Activated CD4-positive, alpha-beta T cell treated with anti-CD3 and anti-CD28 coated beads for 24 hours (primary cell): ENCODE measurements at places on chromosomes 6 and 20.

DNA sequence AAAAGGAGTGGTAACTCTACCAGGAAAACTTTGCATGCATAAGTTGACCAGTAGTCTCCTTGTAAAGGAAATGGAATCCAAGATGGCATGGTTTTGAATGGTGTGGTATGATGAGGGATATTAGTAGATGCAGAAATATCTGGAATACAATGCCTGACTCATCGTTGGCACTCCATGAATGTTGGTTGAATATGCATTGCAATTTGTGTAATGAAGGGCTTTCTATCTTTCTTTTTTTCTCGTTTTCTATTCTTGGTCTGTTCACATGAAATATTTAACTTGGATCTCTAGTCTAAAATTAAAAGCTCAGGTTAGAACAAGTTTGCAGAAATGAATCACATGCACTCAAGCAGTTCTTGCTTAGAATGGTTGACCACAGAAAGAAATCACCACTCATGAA, 277.3 kb upstream of the PRND start:
- DNase-seq, result no peak

- DNase-seq, result no peak
Measured at GRCh38 chr6:91240878-91241603, 654.2 kb upstream of the MAP3K7 start.

- DNase-seq, result no peak
Measured at GRCh38 chr6:139881728-139882211, 507.3 kb upstream of the CITED2 start.

DNA sequence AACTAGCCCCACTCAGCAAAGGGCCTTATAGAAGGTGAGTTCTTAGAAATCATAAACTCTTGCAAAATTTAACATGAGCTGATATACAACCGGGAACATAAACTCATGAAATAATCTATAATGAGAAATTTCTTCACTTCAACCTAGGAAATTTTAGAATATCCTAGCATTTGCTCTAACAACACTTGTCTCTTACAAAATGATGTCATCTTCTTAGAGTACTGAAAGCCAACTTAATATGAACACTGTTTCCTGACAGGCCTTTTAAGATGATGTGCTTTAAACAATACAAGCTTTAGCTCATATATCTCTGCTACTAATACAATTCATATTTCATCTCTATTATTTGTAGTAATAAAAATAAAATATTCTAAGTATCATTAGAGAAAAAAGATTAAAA, 932 bp downstream of the PACRG start:
- DNase-seq, result no peak

GRCh38 chr6:165249808-165250207, 59.6 kb downstream of the C6orf118 start:
- no peak for DNase-seq

DNA sequence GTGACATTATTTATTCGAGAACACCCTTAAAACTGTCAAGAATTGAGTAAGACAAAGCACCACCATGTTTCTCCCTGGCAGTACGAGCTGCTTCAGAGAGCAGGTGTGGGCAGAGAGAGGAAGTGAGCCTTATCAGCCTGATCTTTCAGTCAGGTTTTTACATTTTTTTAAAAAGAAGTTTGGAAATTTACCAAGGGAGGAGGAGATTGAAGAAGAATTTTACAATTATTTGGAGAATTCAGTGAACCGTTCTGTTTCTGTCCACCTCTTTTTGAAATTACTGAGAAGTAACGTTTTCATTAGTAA, 75.5 kb downstream of the ZDHHC14 start:
- no peak for DNase-seq

- DNase-seq, result no peak
Measured at GRCh38 chr20:13382786-13383185, 161.7 kb downstream of the ISM1 start.

DNA sequence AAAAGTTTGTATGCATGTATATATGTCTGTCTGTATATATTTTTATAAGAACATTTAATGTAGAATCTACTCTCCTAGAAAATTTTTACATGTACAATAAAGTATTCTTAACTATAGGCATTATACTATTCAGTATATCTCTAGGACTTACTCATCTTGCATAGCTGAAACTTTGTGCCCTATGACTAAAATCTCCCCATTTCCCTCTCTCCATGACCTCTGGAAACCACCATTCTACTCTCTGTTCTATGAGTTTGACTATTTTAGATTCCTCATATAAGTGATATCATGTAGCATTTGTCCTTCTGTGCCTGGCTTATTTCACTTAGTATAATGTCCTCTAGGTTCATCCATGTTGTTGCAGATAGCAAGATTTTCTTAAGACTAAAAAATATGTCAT, 205.1 kb upstream of the SMLR1 start:
- DNase-seq, result no peak

DNA sequence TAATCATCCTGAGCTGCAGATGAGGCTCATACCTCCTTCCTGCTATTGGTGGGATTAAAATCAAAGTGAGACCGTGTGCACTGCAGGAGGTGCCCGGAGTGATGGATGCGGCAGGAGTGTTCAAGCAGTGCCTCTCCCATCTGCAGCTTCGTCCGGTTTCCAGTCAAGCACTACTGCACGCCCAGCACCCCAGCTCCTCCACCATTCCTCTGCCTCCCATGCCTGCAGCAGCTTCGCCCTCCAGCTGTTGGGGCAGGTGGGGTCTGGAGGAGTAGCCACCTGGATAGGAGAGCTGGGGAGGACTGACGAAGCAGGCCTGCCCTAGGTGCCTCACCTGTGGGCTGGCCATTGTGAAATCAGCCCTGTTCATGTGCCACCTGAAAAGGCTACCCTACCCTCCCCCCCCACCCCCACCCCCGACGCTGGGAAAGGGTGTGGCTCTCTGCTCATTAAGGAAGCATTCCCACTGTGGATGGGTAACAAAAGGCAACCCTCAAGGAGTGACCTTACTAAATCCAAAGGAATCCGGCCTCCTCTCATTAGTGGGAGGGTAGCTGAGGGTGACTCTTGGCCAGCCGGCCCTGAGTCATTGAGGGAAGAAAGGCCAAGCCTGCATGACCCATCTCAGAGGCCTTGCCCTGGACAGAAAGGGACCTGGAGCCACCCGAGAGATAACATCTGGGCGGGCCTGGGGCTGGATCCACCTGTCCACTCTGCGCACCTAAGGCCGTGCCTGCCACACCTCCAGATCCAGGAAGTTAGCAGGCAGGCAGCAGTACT, 115.9 kb upstream of the ARMC2 start:
- DNase-seq, result no peak

DNA sequence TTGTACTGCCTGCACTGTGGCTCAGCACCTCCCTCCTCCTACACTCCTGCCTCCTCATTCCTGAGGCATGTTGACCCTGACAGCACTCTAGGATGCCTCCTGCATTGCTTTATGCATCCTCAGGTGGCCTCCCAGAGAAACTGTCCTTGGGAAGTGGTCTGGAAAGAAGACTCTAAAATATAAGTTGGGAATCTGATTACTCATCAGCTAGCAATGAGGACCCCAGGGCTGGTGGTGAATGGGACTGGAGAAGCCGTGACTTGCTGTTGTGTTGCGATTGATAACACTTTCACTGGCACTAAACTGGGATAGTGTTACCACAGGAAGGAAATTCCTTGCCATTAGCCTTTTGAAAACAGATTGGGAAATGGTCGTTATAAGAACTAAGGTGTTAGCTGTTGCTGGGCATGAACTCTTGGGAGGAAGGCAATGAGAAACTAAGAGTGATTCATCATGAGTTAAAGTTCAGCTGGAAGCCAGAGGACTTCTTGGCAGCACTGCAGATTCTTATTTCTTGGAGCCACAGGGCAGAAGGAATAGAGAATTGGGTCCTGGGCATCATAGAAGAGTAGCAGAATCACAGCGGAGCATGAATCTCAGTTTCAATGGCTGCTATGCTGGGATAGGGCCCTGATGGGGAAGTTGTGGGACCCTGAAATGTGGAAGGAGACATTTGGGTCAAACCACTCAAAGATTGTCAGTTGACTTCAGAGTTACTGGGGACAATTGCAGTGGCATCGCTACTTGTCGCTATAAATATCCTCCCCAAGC, 10.1 kb upstream of the SIRPD start:
- no peak for DNase-seq

- DNase-seq, result no peak
Measured at GRCh38 chr20:47318027-47318585, 38.4 kb downstream of the ZMYND8 start.

DNA sequence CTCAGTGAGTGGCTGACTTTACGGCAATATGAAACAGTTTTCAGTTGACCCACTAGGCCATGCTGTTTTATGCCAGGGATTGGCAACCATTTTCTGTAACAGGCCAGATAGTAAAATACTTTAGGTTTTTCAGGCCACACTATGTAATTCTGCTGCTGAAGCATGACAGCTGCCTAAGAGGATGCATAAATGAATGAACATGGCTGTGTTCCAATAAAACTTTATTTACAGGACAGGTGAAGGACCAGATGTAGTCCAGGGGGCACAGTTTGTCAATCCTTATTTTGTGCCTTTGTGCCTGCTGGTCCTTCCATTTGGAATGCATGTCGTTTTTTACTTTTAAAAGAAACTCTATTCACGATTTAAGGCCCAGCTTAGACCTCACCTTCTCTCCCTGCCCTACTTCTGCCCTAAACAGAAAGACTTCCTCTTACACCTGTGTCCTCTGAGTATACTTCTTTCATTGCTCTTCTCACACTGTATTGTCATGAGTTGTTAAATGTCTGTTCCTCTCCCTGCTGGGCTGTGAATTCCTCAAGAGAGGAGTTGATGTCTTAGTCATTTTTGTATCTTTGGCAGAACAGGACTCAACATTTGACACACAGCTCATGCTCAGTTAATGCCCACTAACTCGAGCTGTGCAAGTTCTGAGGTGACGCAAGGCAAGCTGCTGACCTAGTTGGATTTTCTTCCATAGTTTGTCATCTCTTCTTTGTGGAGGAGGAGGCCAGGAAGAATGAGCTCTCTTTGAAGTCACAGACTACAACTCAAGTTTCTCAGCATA, 90.1 kb upstream of the MAP7 start:
- no peak for DNase-seq

DNA sequence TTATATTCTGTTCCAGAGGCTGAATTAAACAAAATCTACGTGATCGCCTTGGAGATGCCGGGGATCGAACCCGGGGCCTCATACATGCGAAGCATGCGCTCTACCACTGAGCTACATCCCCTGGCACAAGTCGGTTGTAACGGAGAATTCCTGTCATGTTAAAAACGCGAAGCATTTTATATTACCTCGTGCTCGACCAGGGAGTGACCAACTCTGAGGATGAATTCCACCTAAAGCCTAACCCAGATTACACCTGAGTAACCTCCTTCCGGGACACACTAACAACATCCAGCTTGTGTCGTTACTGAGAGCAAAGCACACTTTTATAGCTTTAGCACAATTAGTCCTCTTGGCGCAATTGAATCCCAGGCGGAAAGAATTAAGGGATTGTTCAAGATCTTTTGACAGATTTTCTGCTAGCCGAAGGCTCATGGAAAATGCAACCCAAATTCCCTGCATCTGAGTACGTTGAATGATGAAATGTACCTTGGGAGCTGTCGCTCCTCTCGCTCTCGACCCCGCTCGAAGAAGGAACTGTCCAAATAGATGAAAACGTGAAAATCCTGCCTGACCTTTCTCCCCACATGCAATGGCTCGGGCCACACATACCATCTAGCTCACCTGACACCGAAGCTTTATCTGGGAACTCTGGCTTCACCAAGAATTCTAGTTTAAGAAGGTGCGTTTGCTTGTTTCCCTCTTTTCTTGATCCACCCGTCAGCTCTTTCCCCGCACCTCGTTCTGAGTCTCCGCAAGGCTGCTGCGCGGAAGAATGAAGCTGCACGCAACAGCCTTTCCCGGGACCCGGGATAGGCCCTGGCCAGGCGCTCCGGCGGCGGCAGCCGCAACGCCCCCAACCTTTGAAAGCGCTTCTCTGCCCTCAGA, 148.3 kb downstream of the GPX5 start:
- DNase-seq, result peak; percentile 38

DNA sequence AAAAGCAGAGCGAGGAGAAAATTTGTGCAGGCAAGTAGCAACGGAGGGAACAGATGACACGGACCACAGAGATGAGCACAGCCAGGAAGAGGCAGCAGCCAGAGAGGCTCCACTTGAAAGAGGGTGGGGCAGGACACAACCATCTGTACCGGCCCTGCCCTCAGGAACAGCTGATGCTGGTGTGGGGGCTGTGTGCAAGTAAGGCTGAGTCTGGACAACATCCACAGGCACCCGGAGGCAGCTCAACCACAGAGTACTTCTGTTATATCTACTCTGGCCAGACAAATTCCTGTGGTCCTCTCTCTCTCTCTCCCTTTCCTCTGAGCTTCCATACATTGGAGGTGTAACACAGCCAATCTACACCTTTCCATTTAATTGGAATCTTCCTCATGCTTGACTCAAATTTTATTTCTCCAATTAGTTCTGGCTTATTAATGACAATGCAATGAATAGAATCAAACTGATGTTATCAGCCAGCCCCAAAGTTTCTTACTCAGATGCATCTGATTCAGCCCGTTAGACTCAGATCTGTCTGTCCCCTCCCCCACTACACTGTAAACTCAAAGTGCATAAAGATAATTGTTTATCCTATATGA, 24.9 kb downstream of the KIF13A start:
- no peak for DNase-seq

- no peak for DNase-seq
Measured at GRCh38 chr6:97067045-97067444, 142.5 kb downstream of the KLHL32 start.

DNA sequence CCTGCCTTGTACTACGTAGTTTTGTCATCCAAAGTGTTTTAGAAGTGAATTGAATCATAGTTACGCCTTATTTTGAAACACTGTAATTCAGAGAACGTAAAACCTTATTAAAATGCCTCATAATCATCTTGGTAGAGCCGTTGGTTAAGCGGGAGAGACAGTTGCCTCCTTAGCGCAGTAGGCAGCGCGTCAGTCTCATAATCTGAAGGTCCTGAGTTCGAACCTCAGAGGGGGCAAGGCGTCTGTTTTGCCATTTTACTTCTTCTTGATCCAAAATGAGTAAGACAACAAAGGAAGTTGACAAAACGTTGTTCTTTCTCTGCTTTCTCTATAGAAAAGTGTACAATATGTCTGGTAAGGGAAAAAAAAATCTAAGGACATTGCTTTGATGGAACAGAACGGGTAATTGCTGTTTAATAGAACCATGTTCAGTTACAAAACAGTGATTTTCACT, 20.7 kb upstream of the TRIM27 start:
- DNase-seq, result peak; percentile 61

GRCh38 chr6:89323511-89323971, 8.4 kb upstream of the GABRR2 start:
- DNase-seq, result no peak

DNA sequence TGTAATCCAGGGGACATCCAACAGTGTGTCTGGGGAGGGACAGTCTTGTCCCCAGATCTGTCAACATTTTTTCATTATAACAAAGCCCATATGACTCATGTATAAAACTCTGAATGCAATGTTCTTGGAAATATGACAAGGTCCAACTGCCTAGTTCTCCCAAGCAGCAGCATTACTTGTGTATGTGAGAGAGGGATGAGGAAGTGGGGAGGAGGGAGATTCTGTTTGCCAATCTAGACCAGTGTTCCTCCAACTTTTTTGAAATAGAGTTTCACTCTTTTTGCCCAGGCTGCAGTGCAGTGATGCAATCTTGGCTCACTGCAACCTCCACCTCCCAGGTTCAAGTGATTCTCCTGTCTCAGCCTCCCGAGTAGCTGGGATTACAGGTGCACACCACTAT, 394.8 kb downstream of the DHX35 start:
- DNase-seq, result no peak

- no peak for DNase-seq
Measured at GRCh38 chr20:3732327-3733118, at the start of gene HSPA12B. Gene HSPA12B (plus strand): TSS chr20:3732685. CDS start chr20:3738675, 5,990 bp downstream.

GRCh38 chr20:23541330-23541729, 27.0 kb downstream of the CST9L start:
- DNase-seq, result no peak

- DNase-seq, result peak; percentile 29
Measured at GRCh38 chr20:59159493-59160376, 3.9 kb upstream of the ZNF831 start.

GRCh38 chr6:132028029-132028428, 76.9 kb upstream of the CCN2 start:
- DNase-seq, result no peak
